ENCODE measurements at places on chromosomes 4 and X.
A peak's percentile ranks its signal among the peaks of the same experiment; 100 is the strongest.

GRCh38 chr4:23769406-23769805, 120.4 kb downstream of the PPARGC1A start:
- DNase-seq = no peak

GRCh38 chr4:181991369-181992108, 251.7 kb upstream of the TENM3 start:
- DNase-seq = no peak

DNA sequence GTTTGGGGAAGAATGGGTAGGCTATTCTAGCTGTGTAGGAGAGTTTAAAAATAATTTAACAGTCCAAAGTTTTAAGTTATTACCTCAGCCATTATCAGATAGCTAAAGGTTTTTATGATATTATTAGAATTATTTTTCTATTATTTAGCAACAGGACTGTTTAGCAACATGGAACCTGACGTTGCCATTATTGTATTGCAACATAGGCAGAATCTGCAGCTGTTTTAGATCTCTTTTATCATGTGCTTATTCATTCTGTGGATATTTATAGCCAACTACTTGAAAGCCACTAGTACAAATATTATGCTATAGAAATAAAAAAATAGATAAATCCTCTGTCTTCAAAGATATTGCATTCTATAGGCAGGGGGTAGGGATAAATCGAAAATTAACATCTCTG, 382.0 kb upstream of the TRAM1L1 start:
- no peak for DNase-seq

GRCh38 chr4:61505773-61506685, 305.9 kb downstream of the ADGRL3 start:
- DNase-seq = no peak

DNA sequence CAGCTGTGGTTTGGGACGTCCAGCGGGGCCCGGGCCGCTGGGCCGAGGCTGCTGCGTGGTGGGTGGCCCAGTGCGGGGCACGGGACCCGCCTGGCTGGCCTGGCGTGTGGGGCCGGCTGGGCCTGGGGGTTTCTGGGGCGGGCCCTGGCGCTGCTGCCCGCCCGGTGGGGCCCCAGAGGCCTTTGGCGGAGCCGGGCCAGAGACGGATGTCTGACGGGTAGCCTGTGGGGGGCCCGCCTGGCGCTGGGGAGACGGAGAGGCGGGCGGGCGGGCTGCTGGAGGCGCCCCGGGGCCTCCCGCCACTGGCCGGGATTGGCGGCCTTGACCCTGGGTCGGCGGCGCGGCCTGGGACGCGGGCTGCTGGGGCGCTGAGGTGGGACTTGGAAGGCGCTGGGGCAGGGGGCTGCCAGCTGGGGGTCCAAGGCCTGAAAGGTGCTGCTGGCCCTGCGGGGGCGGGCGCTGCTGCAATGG, 8.1 kb upstream of the TIMP1 start:
- DNase-seq = no peak

GRCh38 chrX:124827258-124827845, 481.0 kb downstream of the SH2D1A start:
- no peak for DNase-seq

GRCh38 chrX:132292793-132293192, 73.5 kb upstream of the RAP2C start:
- peak; percentile 43 for DNase-seq

All from CD4-positive, alpha-beta T cell treated with Interleukin-6 at 100 ng/mL for 8 hours (primary cell).